ENCODE measurements at places on chromosomes 1 and 21.

- DNase-seq, result no peak
These were observed 164.6 kb upstream of the FGGY start for GRCh38 chr1:59132295-59132694.

DNA sequence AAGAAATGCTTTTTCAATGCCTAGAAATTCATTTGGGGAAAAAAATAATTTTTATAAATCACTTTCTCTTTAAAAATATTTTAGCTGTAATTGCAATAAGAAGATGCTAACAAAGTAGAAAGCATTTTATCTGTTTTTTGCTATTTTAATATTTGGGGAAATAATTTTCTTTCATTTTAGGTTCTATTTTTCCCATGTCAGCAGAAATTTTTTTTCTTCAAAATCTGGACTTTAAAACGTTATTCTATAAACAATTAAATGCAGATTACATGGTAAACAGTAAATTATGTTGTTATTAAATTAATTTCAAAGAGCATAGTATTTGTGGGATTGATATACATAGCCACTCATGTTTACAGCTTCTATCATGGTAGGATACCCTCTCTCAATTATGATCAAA, 27.7 kb upstream of the RRP15 start:
- no peak for DNase-seq

GRCh38 chr1:115314765-115315164, 23.3 kb downstream of the NGF start:
- DNase-seq, result no peak

DNA sequence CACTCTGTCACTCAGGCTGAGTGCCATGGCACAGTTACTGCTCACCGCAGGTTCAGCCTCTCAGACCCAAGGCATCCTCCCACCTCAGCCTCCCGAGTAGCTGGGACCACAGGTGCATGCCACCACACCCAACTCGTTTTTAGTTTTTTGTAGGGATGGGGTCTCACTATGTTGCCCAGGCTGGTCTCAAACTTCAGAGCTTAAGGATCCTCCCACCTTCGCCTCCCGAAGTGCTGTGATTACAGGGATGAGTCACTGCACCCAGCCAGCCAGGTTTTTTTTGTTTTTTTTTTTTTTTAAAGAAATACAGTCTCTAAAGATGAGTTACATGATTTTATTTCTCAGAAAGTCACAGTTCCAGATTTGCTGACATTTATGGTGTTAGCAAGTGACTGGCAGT, 29.0 kb downstream of the BACE2 start:
- no peak for DNase-seq

- DNase-seq, result peak; percentile 14
These were observed 3.3 kb upstream of the FCRL6 start for GRCh38 chr1:159798893-159799292.

GRCh38 chr1:57632401-57632800, 208.5 kb upstream of the DAB1 start:
- DNase-seq, result no peak

DNA sequence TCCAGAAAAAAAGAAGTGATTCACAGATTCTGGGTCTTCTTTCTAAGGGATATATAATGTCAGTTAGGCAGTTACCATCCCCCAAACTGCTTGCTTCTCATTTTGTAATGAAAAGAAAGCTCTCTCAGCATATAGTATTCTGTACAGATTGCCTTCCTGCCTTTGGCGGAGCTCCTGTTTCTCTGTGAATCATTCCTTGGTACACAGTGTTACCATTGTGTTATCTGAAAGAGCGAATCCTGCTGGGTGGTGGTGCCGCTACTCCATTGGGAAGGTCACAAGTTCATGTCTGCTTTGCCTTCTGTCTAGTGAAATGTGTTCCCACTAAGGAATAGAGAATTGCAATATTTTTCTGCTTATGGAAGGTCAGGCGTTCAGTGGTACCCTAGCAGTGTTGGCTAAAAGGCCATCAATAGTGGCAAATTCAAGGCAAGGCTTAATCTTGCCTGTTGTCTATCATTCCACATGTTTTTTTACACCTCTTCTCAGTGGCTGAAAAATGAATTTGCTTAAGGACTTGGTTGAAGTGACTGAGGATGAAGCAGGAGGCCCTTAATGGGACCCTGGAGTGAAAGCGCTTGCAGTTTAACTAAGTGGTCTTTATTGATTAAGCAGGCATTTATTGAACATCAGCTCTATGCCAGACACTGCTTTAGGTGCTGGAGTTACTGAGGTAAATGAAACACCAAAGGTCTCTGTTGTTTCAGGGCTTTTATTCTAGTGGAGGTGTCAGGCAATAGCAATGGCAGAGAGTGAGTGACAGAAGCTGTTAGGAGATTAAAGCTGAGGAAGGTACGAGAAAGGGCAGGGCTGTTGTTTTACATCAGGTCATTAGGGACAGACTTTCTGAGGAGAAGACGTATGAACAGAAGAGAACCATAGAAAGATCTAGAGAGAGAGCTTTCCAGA, 186.7 kb downstream of the PDE4B start:
- DNase-seq, result no peak

- DNase-seq, result peak; percentile 40
These were observed 29.4 kb downstream of the MRPL37 start for GRCh38 chr1:54229281-54229891.

GRCh38 chr1:54126271-54126815, 26.5 kb downstream of the CDCP2 start:
- DNase-seq, result no peak

DNA sequence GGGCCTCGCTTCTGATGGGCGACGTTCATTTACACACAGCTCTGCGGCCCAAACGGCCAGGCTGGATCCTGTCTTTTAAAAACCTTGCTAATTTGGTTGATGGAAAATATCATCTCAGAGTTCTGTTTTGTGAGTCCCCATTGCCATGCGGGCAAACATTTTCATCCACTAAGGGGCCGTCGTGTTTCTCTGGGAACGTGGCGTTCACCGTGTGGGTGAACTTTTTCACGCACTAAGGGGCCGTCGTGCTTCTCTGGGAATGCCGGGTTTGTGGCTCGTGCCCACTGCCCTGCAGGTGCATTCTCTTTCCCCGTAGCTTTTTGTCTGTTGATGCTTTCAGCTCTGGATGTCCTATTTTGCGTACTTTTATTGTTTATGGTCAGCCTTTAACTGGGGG, 6.8 kb downstream of the COL18A1 start:
- DNase-seq, result no peak

DNA sequence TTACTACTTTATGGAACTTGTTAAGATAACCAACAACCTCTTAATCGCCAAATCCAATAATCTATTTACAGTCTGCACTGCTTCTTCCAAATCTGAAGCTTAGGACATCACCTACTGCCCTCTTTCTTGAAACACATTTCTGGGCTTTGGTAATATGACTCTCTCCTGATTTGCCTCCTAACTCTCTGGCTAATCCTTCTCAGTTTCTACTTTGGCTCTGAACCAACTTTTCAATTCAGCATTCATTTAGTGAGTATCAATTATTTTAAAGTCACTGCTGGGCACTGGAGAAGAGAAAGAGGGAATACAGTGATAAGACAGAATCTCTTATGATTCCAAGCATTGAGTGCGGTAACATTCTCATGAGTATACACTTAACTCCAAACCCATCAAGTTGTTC, 275.0 kb downstream of the AKT3 start:
- no peak for DNase-seq

DNA sequence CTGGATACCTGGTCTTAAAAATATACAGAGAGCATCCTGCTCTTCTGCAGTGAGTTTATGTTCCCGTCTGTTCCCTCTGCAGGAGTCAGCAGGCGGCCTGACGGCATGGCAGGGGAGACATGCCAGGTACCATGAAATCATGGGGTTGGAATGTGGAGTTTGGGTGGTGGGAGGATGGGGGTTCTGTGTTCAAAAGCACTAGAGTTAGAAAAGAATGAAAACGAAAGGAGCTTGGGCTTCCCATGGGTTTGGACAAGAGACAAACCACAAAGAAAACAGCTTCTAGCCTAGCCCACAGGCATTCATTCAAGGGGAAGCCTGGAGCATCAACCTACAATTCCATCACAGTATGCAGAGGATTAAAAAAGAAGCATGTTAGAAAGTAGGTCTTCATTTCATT, 59.9 kb downstream of the WARS2 start:
- no peak for DNase-seq

DNA sequence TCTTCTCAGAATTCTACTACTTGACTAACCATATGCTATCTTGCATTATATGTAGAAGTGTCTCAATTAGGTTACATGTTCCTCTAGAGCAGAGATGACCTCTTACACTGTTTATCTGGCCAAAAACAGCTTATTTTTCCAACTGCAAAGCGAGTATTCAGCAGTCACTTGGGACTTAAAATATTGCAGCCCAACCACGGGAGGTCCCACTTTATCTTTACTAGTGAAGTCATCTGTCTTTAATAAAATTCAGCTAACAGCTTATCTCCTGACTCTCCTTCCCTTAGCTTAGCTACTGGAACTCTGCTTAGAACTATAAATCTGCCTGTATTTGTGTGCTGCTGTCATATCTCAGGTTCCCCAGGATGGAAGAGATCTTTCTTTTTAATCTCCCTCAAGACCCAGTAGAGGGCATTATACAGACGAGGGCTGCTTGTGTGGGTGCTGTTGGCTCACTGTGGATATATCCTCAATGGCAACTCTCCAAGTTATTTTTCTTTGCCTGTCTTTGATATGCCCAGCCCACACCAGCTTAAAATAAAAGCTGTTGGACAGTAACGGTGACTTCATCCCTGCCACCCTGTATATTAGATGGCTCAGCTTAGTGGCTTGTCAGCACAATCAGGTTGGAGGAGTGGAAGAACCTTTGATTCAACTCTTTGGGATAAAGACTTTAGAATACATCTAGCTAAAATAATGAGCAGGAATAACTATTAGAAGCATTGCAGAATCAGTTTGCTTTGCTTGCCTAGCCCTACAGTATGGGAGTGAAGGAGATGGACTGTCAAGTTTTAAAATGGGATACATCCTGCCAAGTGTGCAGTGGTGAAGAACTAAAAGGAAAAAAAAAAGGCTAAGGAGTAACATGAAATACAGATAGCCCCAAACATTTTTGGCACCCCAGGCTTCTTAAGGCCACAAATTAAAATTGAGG, 9.6 kb downstream of the ENSA start:
- no peak for DNase-seq

- DNase-seq, result no peak
These were observed 48.1 kb downstream of the PRKCZ start for GRCh38 chr1:2098301-2098698.

- DNase-seq, result no peak
These were observed 2.0 kb downstream of the SRSF4 start for GRCh38 chr1:29179641-29180184.

DNA sequence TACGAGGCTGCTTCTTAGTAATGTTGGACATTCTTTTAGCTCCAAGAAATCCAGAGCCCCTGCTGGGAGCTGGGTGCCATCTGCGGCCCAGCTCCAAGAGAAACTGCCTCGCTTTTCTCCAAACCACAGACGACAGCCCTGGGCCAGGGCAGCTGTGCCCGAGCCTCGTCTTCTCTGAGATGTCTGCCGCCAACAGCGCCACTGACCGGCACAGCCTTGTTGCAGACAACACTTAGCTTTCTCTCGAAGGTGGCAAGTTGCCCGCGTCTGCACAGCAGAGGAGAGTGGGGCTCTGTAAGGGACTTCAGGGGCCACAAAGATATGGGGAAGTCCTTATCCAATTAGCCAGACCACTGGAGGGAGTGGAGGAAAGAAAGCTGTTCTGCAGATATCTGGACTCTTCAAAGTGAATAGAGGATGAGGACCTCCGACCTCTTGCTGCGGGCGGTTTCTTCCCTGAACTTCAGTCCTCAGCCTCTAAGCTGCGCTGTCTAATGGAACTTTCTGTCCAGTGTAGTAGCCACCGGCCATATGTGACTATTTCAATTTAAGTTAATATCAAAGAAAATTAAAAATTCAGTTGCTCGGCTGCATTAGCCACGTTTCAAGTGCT, 63.9 kb upstream of the DISP3 start:
- DNase-seq, result no peak
